ENCODE measurements at places on chromosomes 13 and 19.

- no peak for DNase-seq
Observed at GRCh38 chr19:44142059-44142433, 692 bp downstream of the ZNF234 start.

GRCh38 chr13:99307648-99308339, 595 bp upstream of the GPR183 start:
- DNase-seq = no peak

DNA sequence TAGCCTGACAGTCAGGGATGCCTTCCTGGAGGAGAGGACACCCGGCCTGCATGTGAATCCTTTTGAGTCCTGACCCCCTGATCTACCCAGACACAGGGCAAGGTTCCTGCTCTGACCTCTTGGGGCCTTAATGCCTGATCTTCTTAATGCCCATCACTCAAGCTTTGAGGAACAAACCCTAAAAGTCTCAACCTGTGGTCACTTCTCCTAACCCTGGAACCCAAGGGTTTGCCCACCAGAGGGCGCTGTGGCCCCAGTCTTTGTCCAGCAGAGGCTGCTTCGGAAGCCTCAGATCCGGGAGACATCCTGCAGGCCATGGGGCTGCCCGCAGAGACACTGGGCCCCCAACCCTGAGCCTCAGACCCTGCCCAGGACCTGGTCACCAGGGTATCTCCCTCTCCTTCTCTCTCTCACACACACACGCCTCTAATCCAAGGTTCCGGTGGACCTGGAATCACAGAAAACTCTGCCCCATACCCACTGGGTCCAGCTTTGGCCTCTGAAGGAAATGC, 9.8 kb upstream of the DPF1 start:
- no peak for DNase-seq

DNA sequence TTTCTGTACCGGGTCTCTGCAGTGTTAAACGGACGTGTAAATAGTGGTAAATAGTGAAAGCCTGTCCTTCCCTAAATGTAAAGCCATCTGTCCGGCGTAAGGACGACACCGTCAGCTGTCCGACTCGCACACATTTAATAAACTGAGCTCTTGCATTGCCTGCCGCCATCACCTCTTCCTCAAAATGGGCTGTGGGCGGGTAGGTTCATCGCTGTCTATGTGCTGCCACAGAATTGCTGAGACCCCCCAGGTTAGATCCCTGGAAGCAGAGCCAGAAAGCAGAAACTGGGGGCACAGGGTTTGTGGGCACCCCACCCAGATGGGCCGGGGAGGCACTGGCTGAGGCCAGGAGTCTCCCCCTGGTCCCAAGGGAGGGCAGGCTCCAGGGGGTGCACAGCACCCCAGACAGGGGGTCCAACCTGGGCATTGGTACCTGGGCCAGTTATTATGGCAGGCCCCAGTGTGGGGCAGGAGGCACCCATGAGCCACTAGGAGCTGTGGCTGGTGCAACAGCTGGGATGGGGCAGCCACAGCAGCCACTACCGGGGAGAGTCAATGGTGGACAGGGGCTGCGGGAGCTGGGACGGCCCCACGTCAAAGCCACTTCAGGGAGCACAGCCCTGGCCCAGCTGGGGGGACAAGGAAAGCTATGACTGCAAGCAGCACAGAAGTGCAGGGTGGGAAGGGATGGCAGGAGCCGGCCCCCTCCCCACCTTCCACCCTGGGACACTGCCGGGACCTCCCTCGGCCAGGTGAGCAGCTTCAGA, 5.7 kb downstream of the C19orf25 start:
- DNase-seq = no peak

- DNase-seq = no peak
Observed at GRCh38 chr13:78940455-78941130, 281.6 kb upstream of the OBI1 start.

DNA sequence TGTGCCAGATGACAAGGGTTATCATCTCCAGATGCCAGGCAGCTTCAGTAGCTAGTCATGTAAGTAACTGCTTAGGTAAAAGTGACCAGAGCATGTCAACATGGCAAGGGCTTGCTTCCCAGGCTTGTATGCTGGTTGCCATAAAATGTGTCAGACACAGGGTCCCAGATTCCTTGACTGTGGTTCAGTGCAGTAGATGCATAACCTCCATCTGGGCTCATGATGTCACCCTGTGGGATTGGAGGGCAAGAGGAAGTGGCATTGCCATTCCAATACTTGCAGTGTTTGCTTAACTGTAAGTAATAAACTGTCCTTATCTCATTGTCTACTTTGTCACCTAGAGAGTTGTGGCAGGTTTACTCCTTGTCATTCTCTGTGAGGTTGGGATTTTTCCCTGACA, 226.8 kb downstream of the PCDH17 start:
- DNase-seq = no peak

- DNase-seq = no peak
Observed at GRCh38 chr19:32555786-32556185, 25.2 kb upstream of the PDCD5 start.

GRCh38 chr13:26030331-26030730, 21.5 kb downstream of the SHISA2 start:
- DNase-seq = no peak

DNA sequence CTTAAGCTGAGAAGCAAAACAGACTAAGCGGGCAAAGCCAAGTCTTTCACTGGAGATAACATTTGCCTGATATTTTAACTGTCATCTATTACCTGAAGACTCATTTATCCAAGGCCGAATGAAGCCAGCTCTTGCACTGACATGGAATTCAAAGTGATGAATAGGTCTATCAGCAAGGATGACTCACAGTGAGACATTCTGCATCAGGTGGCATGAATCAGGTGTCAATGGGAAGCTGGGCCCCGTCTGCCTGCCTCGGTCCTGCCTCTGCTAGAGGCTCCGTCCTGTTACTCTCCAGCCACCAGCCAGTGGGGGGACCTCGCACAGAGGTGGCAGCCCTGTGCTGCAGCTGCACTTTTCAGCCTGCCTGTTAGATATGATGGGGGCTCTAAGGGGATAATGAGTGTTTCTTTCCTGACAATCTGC, 23.5 kb downstream of the STARD13 start:
- DNase-seq = no peak

DNA sequence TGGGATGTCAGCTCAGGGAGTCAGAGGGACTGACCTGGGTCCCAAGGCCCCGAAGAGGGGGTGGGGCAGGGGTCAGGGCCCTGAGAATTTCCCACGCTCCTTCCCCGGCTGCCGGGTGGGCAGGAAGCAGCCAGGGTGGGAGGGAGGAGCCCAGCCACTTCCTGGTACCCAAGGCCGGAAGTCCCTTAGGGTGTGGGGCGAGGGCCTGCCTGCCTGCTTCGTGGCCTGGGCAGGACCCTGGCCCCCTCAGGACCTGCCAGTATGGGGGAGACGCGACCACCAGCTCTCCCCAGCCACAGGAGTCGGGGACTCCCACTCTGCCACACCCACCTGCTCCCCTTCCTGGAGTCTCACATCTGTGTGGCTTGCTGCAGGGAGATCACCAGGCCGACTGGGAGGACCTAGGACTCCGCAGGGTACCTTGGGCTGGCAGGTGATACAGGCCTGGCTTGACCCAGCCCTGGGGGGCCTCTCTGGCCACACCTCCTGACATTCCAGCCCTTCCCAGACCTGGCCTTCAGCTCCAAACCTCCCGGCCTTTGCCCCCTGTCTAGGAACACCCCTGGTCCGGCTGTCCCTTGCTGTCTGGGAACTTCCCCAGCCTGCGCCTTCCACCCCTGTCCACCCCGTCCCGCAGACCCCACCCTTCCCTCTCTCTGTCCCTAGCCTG, 9.8 kb upstream of the CIRBP start:
- no peak for DNase-seq

GRCh38 chr13:99301913-99302636, 5.1 kb downstream of the GPR183 start:
- DNase-seq = no peak
